ENCODE measurements at places on chromosomes 6 and 20.

DNA sequence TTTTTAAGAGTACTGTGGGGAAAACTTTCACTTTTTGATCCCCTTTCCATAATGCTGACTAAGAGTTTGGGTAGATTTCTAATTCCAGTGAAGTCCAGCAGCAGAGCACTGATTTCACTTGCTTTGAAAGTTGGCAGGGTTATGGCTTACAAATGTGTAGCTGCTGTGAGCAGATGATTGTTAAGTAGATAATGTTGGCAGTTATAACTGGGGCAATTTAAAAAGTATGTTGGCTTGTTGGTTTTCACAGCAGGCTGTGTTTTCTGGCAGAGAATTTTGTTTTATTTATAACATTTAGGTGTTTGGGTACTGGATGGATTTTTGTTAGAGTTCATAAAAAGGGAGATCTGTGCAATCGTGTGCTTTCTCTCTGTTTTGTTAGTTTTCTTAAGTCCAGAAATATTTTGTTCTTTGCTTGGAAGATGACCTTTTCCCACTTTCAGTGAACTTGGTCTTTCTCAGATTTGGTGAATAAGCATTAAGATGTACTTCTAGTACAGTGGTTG is 31.4 kb downstream of the AFDN start:
- no peak for DNase-seq

GRCh38 chr6:28770732-28771131 is 153.1 kb downstream of the TRIM27 start:
- no peak for DNase-seq

- DNase-seq = no peak
These were observed 427.7 kb upstream of the NOX3 start for GRCh38 chr6:155883334-155883731.

DNA sequence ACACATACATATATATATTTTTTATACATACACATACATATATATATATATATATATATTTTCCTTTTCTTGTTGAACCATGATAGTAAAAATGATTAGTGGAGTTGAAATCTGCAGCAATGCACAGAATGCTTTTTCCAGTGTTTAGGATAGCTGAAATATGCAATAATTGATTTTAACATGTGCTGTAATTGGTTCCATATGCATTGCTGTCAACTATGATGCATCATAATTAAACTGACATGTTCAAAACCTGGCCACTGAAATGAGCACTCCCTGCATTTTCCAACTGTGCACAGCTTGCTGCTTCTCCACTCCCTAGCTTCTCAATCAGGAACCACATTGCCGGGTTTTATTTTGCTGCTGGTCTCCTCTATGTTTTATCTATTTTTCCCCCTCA is 358.3 kb downstream of the PAX1 start:
- no peak for DNase-seq

GRCh38 chr6:35034411-35035191 is 106.5 kb downstream of the TCP11 start:
- no peak for DNase-seq

DNA sequence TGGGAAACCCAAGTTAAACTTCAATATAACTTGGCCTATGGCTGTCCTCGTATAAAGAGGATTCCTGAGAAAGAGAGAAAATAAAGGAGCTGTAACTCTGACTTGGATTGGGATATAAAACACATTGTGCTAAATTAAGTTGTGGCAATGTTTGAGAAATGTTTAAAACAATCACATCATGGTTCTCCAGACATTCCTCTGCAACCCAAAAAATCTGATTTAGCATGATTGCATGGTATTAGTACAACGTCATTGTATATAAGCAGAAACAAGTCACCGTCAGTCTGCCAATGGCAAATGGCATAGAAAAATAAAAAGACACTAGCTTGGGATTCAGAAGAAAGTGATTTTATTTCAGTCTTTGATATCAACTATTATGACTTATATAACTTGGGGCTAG is 140.2 kb upstream of the FAM83B start:
- DNase-seq = no peak

- no peak for DNase-seq
These were observed 228.5 kb downstream of the TAF4 start for GRCh38 chr20:61837200-61837599.

DNA sequence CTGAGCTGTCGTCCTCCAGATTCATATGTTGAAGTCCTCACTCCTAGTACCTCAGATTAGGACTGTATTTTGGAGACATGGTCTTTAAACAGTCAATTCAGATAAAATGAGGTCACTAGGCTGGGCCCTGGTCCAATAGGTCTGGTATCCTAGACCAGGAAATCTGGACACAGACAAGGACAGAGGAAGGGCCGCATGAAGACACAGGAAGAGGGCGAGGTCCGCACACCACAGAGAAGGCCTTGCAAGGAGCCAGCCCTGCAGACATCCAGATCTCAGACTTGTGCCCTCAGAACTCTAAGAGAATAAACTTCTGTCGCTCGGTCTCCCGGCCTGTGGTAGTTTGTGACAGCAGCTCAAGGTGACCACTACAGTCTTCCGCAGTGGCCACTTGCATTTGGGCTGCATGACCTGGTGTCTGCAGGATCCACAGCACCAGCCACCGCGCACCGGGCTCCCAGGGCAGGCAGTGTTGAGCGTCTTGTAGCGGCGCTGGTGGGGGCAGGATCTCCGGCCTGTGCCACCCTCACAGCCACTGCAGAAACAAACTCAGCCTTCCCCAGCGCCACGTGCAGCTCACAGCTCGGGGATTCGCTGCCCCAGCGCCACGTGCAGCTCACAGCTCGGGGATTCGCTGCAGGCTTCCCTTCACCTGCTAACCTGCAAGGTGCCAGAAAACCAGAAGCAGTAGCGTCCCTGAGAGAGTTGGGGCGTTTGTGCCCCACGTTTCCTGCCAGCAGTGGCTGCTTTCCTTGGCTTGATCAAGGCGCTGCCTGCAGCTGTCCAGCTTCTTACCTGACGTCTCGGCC is 6.0 kb upstream of the RBM38 start:
- no peak for DNase-seq

DNA sequence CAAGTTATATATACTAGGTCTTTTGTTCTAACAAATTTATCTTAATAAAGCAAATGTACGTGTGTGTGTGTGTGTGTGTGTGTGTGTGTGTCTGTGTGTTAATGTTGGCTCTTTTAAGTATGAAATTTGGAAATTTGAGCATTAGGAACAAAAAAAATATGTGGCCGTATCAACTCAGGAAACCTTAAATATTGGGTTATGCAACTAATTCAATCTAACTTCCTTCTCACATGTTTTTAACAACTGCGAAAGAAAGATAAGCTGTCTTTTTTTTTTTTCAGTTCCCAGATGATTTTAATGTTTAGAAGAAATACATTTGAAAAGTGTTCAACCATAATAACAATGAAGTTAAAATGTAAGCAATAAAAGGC is 616.4 kb upstream of the ARID1B start:
- DNase-seq = no peak

GRCh38 chr6:38452816-38453660 is 186.7 kb downstream of the BTBD9 start:
- DNase-seq = no peak

DNA sequence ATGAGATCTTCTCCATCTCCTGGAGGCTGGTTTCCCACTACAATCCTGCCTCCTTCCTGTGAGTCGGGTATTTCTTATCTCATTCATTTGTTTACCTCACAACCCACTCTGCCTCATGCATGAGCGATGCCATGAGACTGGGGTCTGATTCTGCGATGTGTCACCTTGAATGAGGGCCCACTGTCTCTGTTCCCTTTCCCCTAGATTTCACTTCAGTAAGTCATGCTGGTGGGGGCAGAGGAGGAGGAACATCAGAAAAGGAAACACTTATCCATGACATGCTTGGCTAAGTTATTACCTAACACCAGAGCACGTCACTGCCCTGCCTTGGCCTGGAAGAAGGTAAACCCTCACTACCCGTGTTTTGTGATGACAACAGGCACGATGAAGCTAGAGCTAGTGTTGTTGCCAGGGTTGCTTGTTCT is 337.4 kb upstream of the PRDM1 start:
- DNase-seq = no peak

- no peak for DNase-seq
These were observed 1.7 kb downstream of the SOD2 start for GRCh38 chr6:159691133-159691962.

GRCh38 chr20:36506253-36506652 is 35.1 kb upstream of the MYL9 start:
- no peak for DNase-seq

DNA sequence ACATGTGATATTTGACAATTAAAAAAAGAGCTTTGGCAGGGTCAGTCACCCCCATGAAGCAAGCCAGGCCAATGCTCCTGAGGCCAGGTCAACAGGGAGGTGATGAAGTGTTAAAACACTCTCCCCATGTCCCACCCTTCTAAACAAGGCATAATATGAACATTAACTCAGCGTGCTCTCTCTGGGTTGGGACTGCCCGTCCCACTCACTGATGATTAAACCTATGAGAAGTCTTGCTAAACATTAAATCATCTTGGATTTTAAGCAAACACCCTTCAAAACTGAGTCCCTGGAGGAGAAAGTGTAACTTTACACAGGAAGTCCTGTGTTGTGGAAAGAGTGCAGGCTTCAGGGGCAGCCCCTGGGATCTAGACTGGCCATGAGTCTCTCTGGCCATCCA is 558.5 kb downstream of the CD83 start:
- DNase-seq = no peak

DNA sequence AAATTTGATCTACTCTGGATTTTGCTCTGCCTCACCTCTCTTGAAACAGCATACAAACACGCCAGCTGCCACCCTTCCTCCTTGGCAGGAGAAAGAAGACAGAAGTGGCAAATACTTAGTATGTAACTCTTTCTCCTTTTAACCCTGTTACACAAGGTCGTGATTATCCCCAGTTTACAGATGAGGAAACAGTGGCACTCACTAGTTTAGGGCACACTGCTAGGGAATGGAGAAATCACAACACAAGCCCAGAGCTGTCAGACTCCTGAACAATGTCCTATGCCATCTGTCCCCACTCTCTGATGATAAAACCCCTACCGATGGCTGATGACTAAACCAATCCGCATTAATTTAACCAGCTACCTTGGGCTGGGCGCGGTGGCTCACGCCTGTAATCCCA is 79.7 kb downstream of the FGD2 start:
- DNase-seq = no peak

DNA sequence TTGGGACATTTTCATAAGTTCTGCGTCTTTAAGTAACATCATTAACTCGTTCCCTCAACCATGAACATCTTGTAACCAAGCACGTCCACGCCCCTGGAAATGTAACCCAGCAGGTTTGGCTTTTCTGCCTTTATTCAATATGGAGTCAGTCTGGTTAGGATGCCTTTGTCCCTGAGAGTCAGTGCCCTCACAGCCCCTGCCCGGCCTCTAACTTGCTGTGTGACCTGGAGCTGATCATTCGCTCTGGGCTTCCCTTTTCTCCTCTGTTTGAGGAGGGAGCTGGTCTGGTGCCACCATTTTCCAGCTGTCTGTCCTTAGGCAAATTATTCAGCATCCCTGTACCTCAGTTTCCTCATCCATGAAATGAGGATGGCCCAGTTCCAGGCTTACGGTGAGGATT is 26.5 kb upstream of the ANGPT4 start:
- no peak for DNase-seq

- DNase-seq = no peak
These were observed 6.5 kb upstream of the BPIFB1 start for GRCh38 chr20:33276303-33277113.

- DNase-seq = no peak
These were observed 280.2 kb upstream of the FOXQ1 start for GRCh38 chr6:1031720-1032119.

DNA sequence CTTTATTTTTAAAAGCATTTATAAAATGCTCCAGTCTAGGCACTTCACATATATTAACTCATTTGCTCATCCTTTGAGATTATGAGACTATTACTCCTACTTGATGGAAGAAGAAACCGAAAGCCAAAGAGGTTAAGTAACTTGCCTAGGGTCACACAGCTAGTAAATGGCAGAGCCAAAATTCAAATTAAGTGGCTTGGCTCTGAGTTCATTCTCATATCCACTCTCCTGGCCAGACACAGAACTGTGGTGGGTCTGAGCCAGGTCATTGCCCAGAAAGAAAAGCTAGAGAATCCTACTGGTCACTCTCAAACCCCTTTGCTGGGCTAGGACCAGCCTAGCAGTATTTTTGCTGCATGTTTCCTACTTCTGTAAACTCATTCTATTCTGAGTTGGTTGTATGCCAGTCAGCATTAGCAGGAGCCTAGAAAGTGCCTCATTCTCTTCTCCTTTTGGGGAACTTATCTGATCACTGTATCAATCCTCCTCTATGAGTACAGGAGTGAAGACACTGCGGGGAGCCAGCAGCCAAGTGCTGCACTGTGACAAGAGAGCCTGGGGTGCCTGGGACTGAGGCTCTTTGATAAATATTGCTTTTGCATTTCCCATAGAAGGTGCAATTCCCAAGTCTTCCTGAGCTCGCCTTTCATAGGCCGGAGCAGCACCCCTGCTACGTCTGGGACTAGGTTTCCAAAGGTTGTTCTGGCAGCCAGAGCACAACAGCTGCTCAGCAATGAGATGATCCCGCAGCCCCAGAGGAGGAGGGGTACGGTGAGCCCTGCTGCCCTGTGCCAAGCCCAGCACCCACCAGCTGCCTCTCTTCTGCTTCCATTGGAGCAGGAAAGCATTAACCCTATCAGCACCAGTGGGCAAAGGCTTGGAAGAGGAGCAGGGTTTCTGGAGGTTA is 728.3 kb downstream of the MAFB start:
- DNase-seq = no peak

DNA sequence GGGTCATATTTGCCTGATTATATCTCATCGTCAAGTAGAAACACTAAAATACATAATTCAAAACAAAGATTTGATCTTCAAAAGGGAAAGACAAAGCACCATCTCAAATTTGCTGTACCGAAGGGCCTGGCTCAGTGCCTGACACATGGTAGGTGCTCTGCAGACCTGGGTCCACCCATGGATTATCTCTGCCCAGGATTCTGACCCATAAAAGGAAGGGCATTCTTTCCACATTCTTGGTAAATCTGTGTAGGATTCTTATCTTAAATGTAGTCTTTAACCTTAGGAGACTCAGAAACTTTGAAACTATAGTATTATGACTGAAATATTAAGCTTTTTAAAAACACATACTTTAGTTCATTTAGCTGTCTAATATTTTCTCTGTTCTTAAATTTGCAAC is 274.1 kb upstream of the FLRT3 start:
- no peak for DNase-seq

DNA sequence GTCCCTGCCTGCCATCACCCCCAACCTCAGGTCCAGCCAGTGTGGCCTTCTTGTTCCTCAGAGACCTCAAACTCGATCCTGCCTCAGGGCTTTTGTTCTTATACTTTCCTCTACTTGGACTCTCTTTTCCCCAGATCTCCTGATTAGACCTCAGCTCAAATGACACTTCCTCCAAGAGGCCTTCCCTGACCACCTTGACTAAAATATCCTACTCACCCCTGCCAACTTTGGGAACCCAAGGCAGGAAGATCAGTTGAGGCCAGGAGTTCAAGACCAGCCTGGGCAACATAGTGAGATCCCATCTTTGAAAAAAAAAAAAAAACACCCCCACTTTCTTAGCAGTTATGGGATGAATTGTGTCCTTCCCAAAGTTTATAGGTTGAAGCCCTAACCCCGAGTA is 73.5 kb downstream of the CHMP4B start:
- DNase-seq = no peak

DNA sequence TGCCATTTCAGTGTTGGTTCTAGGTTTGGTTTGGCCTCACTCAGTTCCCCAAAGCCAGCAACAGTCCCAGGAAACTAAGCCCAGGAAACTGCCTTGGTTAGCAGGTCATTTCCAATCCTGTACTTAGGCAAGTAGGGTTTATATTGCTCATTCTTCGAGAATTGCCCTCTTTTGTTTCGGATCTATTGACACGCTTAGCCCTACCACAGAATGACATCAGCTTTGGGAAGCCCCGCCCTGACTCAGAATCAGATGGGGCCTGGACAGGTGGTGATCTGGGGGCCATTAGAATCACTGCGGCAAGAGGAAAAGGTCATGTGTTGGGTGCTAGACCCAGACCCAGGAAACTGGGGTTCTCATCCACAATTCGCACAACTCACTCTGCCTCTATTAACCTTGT is 578.2 kb downstream of the QKI start:
- DNase-seq = no peak
